Lung (tissue), 17 donors: ENCODE measurements at places on chromosomes 2 and 18. TPM values are rescaled to one million over a fixed set of nuclear protein-coding genes. Genes with fewer than 3 reads are reported as not detected.
A peak's percentile ranks its signal among the peaks of the same experiment; 100 is the strongest.

Gene RAD51AP2
- 0.46 TPM for total RNA-seq

DNA sequence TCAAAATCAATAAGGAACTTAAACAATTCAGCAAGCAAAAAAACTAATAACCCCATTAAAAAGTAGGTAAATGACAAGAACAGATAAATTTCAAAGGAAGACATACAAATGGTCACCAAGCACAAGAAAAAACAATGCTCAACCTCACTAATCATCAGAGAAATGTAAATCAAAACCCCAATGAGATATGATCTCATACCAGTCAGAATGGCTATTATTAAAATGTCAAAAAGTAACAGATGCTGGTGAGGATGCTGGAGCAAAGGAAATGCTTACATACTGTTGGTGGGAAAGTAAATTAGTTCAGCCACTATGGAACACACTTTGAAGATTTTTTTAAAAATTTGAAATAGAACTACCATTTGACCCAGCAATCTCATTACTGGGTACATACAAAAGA, 538.0 kb downstream of the TMX3 start:
- H3K36me3 ChIP-seq = no peaks in the 10 kb centered on the region
- no peak for DNase-seq
- no peaks in the 10 kb centered on the region for H3K4me1 ChIP-seq
- no peaks in the 10 kb centered on the region for H3K27me3 ChIP-seq

DNA sequence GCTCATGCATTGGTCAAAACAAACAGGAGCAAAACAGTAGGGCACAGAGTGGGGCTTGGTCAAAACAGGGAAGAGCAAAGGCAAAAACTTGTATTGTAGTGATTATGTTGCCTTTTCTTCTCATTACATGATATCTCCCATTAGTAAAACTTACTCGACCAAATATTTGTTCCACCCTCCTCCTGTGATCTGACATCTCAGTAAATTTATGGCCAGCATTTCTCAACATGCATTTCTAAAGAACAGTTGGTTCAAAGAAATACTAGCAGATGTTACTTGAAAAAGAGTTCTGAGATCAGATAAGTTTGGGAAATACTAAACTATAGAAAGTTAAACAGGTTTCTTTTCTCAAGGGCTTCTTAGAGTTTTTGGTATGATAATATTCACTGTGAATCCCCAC, 423.1 kb downstream of the FIGN start:
- no peaks in the 10 kb centered on the region for H3K27me3 ChIP-seq
- no peak overlapping the region for H3K4me3 ChIP-seq
- DNase-seq = no peak

DNA sequence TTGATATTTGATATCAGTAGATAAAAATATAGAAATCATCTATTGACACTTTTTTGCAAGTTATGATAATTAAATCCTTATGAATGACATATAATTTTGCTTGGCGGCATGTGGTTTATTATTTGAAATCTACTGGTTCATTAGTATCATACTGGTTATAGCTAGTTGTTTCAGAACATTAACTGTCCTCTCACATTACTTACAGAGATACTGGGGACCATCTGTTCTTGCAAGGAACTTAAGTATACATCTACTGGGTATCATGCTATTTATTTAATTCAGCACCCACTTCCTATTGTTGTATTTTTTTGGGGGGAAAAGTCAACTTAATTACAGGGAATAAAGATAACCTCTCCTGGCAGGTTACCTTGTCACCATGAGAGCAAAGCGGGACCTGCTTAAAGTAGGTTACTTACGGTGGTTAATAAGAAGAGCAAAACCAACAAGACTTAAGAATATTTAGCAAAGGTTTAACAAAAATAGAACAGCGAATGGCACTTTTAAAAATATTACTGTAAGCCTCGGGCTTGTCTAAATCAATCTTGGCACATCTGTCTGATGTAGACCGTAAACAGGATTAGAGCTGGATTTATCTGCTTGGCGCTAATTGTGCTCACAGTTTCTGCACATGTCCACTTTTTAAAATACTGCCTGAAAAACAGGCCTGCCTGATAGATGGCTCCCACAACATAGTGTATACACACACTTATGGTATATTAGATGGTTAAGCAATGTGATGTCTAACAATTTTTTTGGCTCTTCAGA, 41.8 kb downstream of the CERKL start:
- H3K4me1 ChIP-seq = no peaks in the 10 kb centered on the region
- no peak overlapping the region for H3K27ac ChIP-seq
- no peak for DNase-seq
- no peaks in the 10 kb centered on the region for H3K36me3 ChIP-seq
- no peaks in the 10 kb centered on the region for H3K27me3 ChIP-seq

Gene SCN2A
- 0.17 TPM for total RNA-seq

DNA sequence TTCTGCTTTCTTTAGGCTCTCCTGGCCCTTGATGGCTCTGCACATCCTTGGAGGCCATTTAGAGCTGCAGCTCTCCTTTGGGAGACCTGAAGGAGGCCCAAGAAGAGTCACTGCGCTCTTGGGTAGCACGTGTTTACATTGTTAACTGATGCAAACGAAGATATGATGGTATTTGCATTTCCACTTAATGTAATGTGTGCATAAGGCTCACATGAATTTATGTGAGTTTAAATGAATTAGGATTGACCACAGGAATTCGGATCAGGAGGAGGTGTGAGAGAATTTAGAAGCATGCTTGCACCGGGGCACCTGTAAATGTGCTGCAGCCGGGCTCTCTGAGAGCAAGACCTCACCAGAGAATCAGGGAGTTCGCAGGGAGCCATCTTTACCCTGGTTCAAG, 7.5 kb downstream of the SH3RF3 start:
- no peak overlapping the region for H3K4me3 ChIP-seq
- no peaks in the 10 kb centered on the region for H3K27me3 ChIP-seq
- DNase-seq = peak; percentile 22
- no peak overlapping the region for H3K27ac ChIP-seq
- no peaks in the 10 kb centered on the region for H3K36me3 ChIP-seq
